ENCODE measurements at places on chromosomes 3 and 15.

- DNase-seq: no peak
Measured at GRCh38 chr3:157023226-157023625, 136.7 kb downstream of the CCNL1 start.

GRCh38 chr3:85041001-85041400 is 82.2 kb downstream of the CADM2 start:
- no peak for DNase-seq

GRCh38 chr3:17137321-17137826 is 252.6 kb downstream of the PLCL2 start:
- DNase-seq: no peak

DNA sequence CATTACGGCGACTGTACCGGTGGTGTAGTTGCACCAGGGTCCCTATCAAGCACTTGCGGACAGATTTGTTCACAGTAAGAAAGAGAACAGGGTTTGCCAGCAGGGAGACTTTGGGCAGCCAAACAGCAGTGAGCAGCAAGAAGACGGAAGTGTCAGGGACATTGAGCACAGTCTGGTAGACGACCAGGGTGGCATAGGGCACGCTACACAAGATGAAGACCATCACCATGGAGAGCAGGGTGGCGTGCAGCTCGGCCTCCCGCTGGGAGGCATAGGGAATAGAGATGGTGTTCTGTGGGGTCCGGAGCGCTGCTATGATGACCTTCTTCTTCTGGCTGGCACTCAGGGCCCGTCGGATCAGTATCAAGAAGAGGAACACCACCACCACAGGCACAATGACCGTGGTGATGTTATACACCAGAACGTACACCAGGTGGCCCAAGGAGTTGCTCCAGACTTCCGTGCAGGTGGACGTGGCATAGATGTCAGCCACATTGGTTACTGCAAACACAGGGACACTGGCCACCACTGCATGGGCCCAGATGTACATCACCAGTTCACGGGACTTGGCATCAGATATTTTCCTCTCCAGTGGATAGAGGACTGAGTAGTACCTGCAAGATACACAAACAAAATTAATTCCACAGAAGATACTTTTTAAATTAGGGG is 19.1 kb upstream of the FSIP1 start:
- DNase-seq: no peak

- no peak for DNase-seq
Measured at GRCh38 chr3:41522612-41523011, 323.3 kb downstream of the CTNNB1 start.

GRCh38 chr3:195083659-195084058 is 187.3 kb downstream of the XXYLT1 start:
- DNase-seq: no peak

All from T follicular helper cell (primary cell).